ENCODE measurements at places on chromosomes 11 and 22.

DNA sequence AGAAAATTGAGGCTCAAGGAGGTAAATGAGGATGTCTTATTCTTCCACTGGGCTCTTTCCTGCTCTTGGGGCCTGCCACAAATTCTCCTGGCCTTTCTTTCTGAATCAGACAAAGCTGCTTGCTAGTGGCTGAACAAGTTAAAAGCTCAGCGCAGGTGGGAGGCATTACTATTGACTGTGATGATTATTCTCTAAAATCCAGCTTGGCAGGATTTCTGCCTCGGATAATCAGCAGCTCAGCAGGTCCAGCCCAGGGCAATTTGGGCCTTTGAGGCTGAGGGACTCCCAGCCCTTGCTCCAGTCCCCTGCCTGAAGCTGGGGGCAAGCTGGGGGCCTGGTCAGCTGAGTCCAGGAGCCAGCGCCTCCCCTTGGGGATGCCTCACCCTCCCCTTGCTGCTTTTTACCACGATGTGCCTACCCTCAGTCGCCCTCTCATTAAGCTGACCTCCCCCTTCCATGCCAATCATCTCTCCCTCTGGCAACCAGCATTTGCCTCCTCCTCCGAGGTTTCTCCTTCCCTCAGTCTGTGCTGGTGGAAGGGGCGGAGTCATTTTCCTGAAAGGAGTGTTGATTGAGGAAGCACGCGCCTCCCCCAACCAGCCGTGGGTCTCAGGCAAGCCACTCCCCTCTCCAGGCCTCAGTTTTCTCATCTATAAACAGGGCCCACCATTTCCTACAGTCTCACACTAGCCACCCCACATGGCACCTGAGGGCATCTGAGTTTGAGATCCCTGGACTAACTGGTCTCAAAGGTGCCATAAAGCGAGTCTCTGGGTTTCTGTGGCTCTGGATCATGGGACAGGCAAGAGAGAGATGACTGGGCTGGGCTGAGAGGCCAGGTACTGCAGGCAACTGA, 60.6 kb upstream of the PRDM11 start:
- DNase-seq: no peak

DNA sequence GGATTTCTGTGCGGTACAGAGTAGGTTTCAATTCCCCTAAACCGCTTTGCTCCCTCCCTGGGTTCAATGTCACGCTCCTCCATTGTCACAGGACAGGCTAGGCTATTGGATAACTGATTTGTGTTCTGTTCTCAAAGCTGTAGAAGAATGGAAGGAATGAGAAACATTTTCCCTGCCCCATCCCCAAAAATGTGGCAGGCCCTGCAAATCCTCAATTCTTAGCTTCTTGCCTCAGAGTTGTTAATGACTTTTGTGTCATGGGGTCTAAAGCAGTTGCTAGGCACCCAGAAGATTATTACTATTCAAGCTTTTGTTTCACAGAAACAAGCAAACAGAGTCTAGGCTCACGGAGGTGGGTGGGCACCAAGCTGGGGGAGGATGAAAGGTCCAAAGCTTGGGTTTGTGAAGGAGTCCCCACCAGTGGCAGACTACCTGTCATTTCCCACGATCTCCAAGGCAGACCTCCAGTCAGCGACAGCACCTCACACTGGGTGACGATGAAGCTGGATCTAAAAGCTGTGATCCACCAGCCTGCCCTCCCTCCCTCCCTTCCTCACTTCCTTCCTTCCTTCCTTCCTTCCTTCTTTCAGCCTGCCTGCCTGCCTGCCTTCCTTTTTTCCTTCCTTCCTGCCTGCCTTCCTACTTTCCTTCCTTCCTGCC, 1080.2 kb downstream of the OPCML start:
- DNase-seq: peak; percentile 64

DNA sequence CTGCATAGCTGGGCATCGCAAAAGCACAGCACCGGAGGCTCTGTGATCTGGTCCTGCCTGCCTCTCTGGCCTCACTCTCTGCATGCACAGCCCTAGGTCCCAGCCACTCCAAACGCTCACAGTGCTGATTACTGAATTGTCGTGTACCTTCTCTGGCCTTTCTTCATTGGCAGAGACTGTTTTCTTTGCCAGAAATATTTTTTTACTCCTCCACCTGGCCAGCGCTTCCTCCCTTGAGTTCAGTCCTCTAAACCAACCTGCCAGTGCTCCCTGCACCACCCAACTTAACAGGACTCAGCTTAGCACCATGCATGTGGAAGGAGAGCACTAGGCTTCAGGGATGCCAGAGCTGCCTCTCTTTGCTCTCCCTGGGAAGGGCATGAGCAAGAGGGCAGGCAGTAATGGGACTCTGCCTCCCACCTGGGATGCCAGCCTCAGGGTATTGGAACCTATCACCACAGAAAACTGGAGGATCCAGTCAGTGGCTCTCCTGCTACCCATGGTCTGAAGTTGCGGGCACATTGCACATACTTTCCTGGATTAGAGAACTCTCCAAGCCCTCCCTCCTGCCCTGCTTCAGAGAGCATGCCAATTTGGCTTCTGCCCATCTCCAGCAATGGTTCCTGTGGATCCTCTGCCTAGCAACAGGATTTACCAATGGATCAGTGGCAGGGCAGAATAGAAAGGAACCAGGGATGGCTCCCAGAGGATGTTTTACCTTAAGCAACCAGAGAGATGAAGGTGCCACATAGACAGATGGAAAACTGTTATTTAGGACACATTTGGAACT, 37.0 kb upstream of the GNAZ start:
- no peak for DNase-seq

DNA sequence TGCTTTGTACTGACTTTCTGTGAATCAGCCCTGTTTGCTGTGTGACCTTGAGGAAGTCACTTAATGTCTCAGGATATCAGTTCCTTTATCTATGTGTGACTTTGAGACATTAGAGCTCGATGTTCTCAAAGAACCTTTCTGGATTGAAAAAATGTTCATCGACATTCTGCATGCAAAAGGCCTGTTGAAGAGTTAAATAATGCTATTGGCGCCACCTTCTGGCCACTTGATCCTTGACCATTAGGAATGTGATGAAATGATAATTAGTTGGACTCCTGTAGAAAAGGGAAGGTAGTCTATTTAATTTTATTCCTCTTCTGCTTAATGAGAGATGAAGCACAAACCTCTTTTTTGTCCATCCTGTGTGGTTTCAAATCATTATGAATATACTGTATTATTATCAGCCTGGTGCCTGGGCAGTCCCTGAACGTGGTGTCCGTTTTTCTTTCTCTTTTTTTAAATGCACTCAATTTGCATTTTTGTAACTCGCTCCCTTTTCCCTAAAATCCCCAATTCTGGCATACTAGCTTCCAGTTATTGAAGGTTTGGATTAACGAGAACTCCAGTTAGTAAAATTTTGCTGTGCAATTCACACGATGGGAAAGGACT, 20.7 kb downstream of the ELF5 start:
- peak; percentile 64 for DNase-seq

DNA sequence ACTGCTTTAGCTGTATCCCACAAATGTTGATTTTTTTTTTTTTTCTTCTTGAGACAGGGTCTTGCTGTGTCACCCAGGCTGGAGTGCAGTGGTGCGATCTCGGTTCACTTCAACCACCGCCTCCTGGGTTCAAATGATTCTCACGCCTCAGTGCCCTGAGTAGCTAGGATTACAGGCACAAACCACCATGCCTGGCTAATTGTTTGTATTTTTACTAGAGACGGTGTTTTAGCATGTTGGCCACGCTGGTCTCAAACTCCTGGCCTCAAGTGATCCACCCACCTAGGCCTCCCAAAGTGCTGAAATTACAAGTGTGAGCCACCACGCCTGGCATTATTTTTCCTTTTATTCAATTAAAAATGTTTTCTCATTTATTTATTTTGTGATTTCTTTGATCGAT, 55.9 kb downstream of the PDHX start:
- no peak for DNase-seq

DNA sequence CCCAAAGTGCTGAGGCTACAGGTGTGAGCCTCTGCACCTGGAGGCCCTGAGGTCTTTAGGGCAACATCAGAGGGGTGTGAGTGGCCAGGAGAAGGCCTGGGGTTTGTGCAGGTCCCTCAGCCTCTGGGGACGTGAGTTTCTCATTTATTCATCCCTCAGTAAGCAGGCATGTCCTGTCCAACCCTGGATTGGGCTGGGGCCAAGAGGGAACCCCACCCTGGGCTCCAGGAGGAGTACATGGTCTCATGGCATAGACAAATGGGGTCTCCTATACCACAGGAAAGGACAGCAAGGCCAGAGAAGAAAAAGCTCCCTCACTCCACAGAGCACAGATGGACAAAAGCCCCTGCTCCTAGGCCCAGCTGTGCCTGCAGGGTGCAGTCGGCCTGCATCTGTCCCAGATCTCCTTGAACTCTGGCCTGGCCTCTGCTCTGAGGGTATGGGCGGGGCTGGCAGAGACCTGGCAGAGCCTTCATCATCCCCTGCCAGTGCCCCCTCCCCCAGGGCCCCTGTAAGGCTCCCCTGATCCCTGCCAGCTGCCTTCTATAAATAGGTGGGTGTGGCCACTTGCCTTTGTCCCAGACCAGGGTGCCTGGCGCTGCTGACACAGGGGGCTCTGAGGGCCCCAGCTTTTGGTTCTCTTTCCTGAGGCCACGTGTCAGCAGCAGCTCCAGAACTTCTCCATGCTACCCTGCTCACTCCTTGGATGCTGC, 34.6 kb downstream of the A4GALT start:
- no peak for DNase-seq

GRCh38 chr22:26360169-26360885, 68.7 kb upstream of the ASPHD2 start:
- DNase-seq: peak; percentile 73

All from fibroblast of skin of right quadriceps (primary cell).